ENCODE measurements at places on chromosomes 1 and 21.

GRCh38 chr21:43278766-43279577, 110.2 kb downstream of the CRYAA start:
- no peak for DNase-seq
- H3K27me3 ChIP-seq: peaks cover 42% of the 10 kb centered on the region
- no peaks in the 10 kb centered on the region for H3K36me3 ChIP-seq
- no peak overlapping the region for H3K27ac ChIP-seq
- no peaks in the 10 kb centered on the region for H3K4me1 ChIP-seq

DNA sequence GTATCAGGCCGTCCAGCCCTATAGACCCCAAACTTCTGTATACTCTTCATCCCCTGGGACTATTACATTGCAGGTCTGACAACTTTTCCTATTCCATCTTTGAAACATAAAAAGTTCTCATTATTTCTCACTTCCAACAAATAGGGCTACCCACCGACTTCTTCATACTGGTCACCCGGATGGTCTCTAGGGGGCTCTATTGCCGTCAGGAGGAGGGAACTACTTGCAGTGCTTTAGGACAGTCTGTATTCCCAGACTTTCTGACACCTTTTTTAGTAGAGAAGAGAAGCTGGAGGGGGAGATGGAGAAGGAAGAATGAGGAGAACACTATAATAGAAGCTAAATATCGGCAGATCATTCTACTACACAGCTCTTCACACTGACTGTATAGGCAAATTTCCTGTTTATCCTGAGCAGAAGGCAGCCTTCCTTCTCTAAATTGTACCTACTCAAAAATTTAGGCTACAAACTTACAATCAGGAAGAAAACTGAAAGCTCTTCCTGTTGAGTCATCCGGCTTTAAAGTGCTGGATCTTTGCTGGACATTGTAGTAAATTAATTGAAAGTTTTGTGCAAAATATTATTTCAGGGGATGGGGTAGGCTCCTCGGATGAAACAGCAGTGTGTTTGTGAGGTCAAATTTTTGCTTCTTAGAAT, 54.6 kb downstream of the CDC7 start:
- no peaks in the 10 kb centered on the region for H3K36me3 ChIP-seq
- no peaks in the 10 kb centered on the region for H3K27me3 ChIP-seq
- no peaks in the 10 kb centered on the region for H3K4me1 ChIP-seq

GRCh38 chr1:227709451-227709850, 25.7 kb downstream of the JMJD4 start:
- no peaks in the 10 kb centered on the region for H3K27me3 ChIP-seq
- no peak overlapping the region for H3K4me3 ChIP-seq
- H3K4me1 ChIP-seq: no peaks in the 10 kb centered on the region
- no peaks in the 10 kb centered on the region for H3K36me3 ChIP-seq
- no peak for DNase-seq

DNA sequence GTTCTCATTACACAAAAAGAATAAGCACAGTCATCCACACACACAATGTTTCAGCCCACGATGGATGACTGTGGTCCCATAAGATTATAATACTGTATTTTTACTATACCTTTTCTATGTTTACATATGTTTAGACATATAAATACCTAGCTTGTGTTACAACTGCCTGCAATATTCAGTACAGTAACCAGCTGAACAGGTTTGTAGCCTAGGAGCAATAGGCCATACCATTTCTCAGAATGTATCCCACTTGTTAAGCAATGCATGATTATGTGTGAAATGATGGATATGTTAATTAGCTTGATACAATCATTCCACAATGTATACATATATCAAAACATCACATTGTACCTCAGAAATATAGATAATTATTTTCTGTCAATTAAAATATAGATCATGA, 33.2 kb upstream of the SAMD13 start:
- no peak overlapping the region for H3K4me3 ChIP-seq
- DNase-seq: no peak
- no peak overlapping the region for H3K27ac ChIP-seq
- no peaks in the 10 kb centered on the region for H3K27me3 ChIP-seq

DNA sequence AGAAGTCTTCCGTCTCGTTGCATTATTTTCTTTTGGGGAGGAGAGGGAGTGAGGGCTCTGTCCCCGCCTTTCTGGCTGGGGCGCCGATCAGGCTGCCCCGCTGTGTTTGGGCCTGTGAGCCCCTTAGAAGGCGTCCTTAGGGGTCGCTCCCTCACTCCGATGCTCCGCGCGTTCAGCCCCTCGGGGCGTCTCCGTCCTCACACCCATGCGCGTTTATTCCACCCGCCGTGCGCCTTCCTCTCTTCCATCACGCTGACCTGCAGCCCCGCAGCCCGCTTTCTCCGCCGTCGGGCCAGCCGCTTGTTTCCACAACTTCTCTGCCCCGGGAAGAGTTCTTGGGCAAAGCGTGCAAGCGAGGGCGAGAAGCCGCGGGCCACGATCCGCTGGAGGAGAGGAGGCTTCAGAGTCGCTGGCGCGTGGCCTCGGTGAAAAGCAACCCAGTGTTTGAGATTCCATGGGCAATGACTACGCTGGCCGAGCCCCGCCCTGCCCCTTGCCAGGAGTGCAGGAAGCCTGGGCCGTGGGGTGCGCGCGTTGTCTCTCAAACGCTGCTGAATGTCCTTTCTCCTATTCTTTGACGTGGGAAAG, 27.7 kb downstream of the TRIM11 start:
- no peaks in the 10 kb centered on the region for H3K27me3 ChIP-seq
- no peaks in the 10 kb centered on the region for H3K36me3 ChIP-seq
- no peaks in the 10 kb centered on the region for H3K4me1 ChIP-seq
- DNase-seq: no peak
- no peak overlapping the region for H3K27ac ChIP-seq
- no peak overlapping the region for H3K4me3 ChIP-seq

- no peak overlapping the region for H3K4me3 ChIP-seq
- H3K4me1 ChIP-seq: no peaks in the 10 kb centered on the region
- DNase-seq: no peak
- no peaks in the 10 kb centered on the region for H3K36me3 ChIP-seq
Observed at GRCh38 chr1:29312469-29313461, 76.4 kb downstream of the PTPRU start.

DNA sequence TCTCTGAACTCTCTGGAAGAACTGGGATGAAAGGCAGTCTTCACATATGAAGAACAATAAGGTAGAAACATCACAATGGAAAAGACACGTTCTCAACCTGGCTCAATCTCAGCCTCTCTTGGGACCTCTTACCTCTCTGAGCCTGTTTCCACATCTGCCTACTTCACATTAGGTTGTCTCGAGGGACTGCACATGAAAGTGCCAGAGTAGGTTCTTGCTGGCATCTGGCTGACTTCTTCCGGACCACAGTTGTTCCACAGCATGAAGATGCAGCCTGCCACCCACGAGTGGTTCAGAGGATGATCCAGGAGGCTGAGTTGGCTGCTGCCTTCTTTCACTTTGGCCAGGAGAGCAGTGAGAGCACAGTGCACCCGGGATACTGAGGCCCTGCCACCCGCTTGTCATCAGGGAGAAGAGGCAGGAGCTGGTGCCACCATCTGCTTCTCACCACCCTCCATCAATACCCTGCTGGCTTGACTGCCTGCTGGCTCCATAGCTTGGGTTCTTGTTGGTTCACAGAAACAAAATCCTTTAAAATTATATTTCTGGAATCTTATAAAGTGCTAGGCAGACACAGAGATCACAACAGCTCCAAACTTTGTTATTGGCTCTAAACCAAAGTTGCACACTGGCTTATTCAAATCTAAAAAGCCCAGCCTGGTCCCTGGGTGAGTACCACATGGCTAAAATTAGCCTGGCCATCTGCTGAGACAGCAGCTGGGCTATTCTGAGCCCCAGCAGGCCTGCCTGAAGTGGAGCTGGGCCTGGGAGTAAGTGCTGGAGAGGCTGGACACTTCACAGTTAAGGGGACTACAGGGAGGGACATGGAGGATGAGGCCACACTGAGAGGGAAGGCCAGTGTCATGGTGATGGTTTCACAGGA, 46.9 kb upstream of the LIN9 start:
- peaks cover 14% of the 10 kb centered on the region for H3K36me3 ChIP-seq
- no peaks in the 10 kb centered on the region for H3K27me3 ChIP-seq
- H3K27ac ChIP-seq: peak overlapping the region; percentile 53
- DNase-seq: peak; percentile 80
- H3K4me3 ChIP-seq: no peak overlapping the region

DNA sequence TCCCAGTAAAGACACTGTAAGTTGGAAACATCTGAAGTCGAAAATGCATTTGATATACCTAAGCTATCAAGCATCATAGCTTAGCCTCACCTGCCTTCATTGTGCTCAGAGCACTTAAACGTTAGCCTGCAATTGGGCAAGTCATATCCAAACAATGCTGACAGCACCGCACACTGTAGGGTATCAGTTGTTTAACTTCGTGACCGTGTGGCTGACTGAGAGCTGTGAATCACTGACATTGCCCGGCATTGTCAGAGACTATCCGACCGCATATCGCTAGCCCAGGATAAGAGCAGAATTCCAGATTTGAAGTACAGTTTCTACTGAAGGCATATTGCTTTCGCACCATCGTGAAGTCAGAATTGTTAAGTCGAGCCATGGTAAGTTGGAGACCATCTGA, 41.5 kb downstream of the GALNT2 start:
- no peaks in the 10 kb centered on the region for H3K36me3 ChIP-seq
- no peak overlapping the region for H3K4me3 ChIP-seq
- peaks cover 86% of the 10 kb centered on the region for H3K4me1 ChIP-seq
- DNase-seq: no peak
- H3K27ac ChIP-seq: peak overlapping the region; percentile 93

DNA sequence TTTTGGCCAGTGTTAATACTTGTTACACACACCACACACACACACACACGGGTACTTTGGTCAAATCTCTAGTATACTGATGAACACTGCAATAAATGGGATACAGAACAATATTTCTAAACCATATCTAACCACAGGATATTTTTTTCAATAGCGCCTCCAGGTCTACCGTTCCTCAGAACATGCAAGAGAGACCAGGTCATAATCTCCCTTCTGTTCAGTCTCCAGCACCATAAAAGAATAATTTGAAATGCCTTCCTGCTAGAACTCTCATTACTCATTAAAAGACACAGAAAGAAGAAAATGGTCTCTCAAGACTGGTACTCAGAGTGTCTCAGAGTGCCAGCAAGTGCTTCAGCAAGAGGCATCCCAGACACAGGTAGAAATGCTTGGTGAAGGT, 11.5 kb upstream of the SLC44A3 start:
- no peak overlapping the region for H3K27ac ChIP-seq
- no peak overlapping the region for H3K4me3 ChIP-seq
- no peak for DNase-seq
- H3K27me3 ChIP-seq: no peaks in the 10 kb centered on the region
- H3K36me3 ChIP-seq: no peaks in the 10 kb centered on the region
- no peaks in the 10 kb centered on the region for H3K4me1 ChIP-seq

- peak overlapping the region; percentile 54 for H3K27ac ChIP-seq
- peak; percentile 86 for DNase-seq
- H3K4me1 ChIP-seq: no peaks in the 10 kb centered on the region
- peak overlapping the region; percentile 54 for H3K4me3 ChIP-seq
- no peaks in the 10 kb centered on the region for H3K27me3 ChIP-seq
- H3K36me3 ChIP-seq: no peaks in the 10 kb centered on the region
Observed at GRCh38 chr1:111346089-111346885, 55.6 kb downstream of the CHIA start.

- DNase-seq: no peak
- no peaks in the 10 kb centered on the region for H3K36me3 ChIP-seq
- no peak overlapping the region for H3K27ac ChIP-seq
- H3K4me3 ChIP-seq: no peak overlapping the region
- H3K4me1 ChIP-seq: no peaks in the 10 kb centered on the region
- no peaks in the 10 kb centered on the region for H3K27me3 ChIP-seq
Observed at GRCh38 chr1:94676686-94677085, 135.1 kb upstream of the F3 start.

DNA sequence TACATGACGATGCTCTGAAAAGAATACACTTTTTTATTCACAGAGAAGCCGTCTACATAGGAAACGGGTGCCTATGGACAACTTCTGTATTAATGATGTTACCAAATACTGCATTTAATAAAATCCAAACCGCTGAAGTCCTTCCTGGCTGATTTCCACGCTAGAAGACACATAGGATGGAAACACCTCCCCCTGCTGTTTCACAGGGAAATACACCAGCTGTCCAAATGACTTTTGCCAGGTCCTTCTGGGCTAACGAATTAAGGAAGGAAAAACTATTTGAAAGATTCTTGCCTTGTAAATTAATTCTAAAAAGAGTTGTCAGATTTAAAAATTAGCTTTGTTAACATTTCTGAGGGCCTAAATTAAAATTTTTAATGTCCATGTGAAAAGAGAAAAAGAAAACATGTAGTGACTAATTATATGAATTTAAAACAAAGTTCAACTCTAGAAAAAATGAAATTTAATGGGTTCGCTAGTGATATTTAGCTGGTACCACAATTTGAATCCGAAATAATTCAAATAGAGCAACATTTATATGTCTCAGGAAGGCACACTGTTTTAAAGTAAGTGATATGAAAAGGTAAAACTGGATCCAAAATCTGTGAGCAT, 146.0 kb downstream of the RERE start:
- H3K27me3 ChIP-seq: no peaks in the 10 kb centered on the region
- H3K4me3 ChIP-seq: no peak overlapping the region
- no peaks in the 10 kb centered on the region for H3K4me1 ChIP-seq
- no peaks in the 10 kb centered on the region for H3K36me3 ChIP-seq

GRCh38 chr1:160580221-160580812, 1.0 kb upstream of the CD84 start:
- no peaks in the 10 kb centered on the region for H3K4me1 ChIP-seq
- H3K4me3 ChIP-seq: no peak overlapping the region
- DNase-seq: peak; percentile 5
- H3K27me3 ChIP-seq: no peaks in the 10 kb centered on the region
- H3K36me3 ChIP-seq: no peaks in the 10 kb centered on the region
- no peak overlapping the region for H3K27ac ChIP-seq

DNA sequence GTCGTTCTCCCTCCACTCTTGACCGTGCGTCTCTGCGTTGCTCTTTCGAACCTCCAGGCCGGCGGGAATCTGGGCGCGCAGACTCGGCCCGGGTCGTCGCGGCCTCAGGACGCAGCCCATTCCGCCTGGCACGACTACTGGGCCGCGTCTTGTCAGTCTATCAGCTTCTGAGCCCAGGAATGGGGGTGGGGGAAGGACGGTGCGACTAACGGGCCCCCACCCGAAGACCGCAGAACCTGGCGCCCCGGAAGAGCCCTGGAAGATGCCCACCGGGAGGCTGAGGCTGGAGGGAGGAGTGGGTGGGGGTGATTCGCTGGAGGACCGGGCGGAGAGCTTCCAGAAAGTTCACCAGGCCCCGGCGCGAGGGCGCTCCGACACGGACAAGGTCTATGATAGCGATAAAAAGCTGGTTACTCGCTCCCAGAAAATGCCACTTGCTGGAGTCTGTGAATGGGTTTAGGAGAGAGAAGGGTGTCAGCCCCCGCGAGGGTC, 1.7 kb upstream of the DMRTA2 start:
- no peaks in the 10 kb centered on the region for H3K4me1 ChIP-seq
- H3K36me3 ChIP-seq: no peaks in the 10 kb centered on the region
- H3K27me3 ChIP-seq: no peaks in the 10 kb centered on the region
- DNase-seq: no peak
- no peak overlapping the region for H3K4me3 ChIP-seq
- no peak overlapping the region for H3K27ac ChIP-seq

GRCh38 chr1:113788802-113789201, 23.5 kb downstream of the RSBN1 start:
- H3K27ac ChIP-seq: no peak overlapping the region
- no peaks in the 10 kb centered on the region for H3K36me3 ChIP-seq
- no peak for DNase-seq
- no peaks in the 10 kb centered on the region for H3K27me3 ChIP-seq
- peaks cover 30% of the 10 kb centered on the region for H3K4me1 ChIP-seq
- H3K4me3 ChIP-seq: no peak overlapping the region
